OCI-LY7 (cell line): ENCODE measurements at places on chromosomes 3 and 15. TPM values are rescaled to one million over a fixed set of nuclear protein-coding genes. Genes with fewer than 3 reads are reported as not detected.

DNA sequence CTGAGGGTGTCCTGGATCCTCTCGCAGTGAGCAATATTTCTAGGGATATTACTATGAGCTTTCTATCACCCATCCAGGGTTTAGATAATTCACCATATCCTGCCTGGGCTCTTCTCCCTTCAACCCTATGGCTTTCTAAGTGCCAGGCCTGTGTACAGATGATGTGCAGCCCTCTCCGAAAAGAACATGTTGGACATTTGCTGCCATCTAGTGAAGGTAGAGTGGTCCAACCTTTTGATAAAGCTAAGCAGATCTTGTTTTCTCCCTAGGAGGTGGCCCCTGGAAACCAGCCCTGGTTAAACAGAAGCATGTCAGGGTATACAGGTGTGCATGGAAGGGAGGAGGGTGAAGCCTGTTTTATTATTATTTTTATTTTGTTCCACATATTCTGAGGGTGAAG is 27.9 kb upstream of the SCN10A start:
- DNase-seq, result peak; percentile 10

GRCh38 chr3:78545827-78546226 is 1222.0 kb downstream of the ROBO1 start:
- DNase-seq, result no peak

GRCh38 chr15:85407421-85408269 is 27.2 kb downstream of the AKAP13 start:
- DNase-seq, result no peak

Gene APOD
- not detected in 2 replicates for total RNA-seq

Gene PRR23A
- not detected in 2 replicates for total RNA-seq
